ENCODE measurements at places on chromosomes 5 and 9.

DNA sequence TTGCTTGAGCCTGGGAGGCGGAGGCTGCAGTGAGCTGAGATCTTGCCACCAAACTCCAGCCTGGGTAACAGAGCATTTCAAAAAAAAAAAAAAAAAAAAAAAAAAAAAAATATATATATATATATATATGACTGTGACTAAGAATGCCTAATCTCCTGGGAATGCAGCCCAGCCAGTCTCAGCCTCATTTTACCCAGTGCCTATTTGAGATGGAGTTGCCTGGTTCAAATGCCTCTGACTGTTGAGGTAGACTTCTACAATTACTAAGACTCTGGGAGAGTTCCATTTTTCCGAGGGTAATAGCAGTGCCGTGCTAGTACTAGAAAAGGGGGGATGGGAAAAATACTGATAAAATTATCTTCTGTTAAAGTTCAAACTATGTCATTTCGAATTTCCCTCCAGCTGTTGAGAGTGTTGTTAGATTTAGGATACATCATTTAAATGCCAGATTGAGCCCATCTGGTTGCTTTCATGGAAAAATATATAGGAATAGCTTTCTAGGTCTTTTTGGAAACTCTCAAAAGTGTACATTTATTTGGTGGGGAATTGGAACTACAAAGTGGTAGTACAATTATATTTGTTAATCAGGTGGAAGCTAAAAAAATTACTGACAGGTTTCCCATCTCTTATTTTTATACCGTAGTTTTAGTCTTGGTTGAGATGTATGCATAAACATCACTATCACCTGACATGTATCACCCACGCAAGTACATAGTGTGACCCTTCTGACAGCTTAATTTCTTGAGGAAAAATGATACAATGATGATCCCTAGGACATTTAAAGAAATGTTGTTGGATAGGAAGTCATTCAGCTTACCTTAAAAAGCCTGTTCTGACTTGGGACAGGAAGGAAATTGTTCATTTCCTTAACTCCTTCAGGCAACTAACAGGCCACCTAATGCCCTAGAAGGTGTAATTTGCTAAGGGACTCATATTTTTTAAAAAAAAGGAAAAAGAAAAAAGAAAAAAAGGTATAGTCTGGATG lies 214.9 kb downstream of the ADAMTSL1 start:
- no peak for DNase-seq

DNA sequence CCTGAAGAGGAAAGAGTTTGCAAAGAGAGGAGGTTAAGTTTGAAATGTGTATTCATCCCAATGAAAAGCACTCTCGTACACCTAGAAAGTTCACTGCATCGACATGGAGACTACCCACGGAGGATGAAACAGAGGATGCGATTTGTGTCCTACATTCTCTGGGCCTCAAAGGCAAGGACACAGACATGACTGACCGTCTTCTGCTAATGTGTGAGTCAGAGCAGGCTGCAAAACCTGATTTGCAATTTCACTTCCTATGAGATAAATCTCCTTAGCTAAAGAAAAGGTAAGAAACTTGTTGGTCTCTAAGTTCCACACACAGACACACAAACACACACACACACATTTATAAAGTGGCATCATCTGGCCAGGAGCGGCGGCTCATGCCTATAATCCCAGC lies 98.6 kb downstream of the GNAQ start:
- no peak for DNase-seq

- no peak for DNase-seq
These were observed 1.9 kb upstream of the CLTB start for GRCh38 chr5:176418251-176418650.

- DNase-seq, result no peak
These were observed 3.3 kb upstream of the FBXW11 start for GRCh38 chr5:172009536-172010270.

DNA sequence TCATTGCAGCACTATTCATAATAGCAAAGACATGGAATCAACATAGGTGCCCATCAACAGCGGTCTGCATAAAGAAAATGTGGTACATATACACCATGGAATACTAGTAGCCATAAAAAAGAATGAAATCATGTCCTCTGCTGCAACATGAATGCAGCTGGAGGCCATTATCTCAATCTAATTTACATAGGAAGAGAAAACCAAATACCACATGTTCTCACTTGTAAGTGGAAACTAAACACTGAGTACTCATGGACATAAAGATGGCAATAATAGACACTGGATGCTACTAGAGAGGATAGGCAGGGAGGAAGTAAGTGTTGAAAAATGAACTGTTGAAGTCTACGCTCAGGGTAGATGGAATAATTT lies 203.9 kb upstream of the CDH9 start:
- DNase-seq, result no peak
